ENCODE measurements at places on chromosomes 3 and 15. TPM values are rescaled to one million over a fixed set of nuclear protein-coding genes. Genes with fewer than 3 reads are reported as not detected.
A peak's percentile ranks its signal among the peaks of the same experiment; 100 is the strongest.

Gene CPN2
- polyA plus RNA-seq: not detected

- no peak for DNase-seq
Observed at GRCh38 chr15:64348455-64348854, 7.5 kb downstream of the CSNK1G1 start.

- no peak for DNase-seq
Observed at GRCh38 chr3:28467414-28467813, 118.8 kb upstream of the AZI2 start.

GRCh38 chr15:73727330-73727976 is 25.7 kb downstream of the INSYN1 start:
- no peak for DNase-seq

DNA sequence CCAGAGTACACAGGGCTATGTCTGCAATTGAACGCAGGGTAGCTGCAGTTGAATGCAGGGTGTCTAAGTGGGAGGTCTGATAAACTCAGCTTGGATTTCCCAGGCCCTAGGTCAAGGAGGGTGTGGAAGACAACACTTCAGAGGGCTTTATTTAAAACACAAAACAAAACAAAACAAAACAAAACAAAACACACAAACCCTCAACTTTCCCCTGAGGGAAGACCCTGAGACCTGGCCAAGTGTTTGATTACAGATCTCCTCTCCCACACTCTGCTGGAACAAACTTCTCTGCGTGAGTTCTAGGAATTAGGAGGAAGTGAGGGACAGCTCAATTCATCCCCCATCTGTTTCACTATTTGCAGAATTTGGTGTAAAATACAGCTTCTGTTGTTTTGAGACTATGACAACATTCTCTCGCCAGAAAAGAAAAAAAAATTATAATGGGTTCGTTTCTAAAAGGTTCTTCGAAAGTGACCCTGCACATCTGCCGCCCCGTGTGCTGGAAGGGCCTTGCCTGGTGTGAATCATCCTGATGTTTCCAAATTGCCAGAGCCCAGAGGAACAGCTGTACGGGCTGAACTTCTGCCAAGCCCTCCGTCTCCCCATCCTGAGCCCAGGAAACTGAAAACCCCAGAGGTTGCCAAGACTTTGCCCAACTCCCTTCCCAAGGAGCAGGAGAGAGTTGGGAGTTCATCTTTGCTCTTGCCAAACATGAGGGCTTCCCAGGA is 73.3 kb upstream of the RAD18 start:
- peak; percentile 69 for DNase-seq

Gene TMEM212
- 0.11 TPM for polyA plus RNA-seq

Gene CCNB2
- polyA plus RNA-seq: 14.1 TPM
